ENCODE measurements at places on chromosomes 16 and 17.

- DNase-seq = no peak
Measured at GRCh38 chr17:8923762-8924161, 41.7 kb downstream of the PIK3R5 start.

GRCh38 chr17:32445074-32445415 lies 735 bp downstream of the PSMD11 start:
- DNase-seq = no peak

GRCh38 chr17:19447085-19447583 lies 36.1 kb downstream of the RNF112 start:
- DNase-seq = peak; percentile 89

- no peak for DNase-seq
Measured at GRCh38 chr16:68764862-68765261, 27.8 kb downstream of the CDH1 start.

- DNase-seq = no peak
Measured at GRCh38 chr16:75452464-75453190, 11.9 kb downstream of the TMEM170A start.

- no peak for DNase-seq
Measured at GRCh38 chr16:89911375-89911774, 7.3 kb upstream of the MC1R start.

GRCh38 chr16:13958474-13958873 lies 38.5 kb downstream of the ERCC4 start:
- no peak for DNase-seq

- DNase-seq = no peak
Measured at GRCh38 chr17:56289321-56289720, 136.0 kb downstream of the ANKFN1 start.

GRCh38 chr16:27323781-27324561 lies 10.2 kb downstream of the IL4R start:
- DNase-seq = no peak

DNA sequence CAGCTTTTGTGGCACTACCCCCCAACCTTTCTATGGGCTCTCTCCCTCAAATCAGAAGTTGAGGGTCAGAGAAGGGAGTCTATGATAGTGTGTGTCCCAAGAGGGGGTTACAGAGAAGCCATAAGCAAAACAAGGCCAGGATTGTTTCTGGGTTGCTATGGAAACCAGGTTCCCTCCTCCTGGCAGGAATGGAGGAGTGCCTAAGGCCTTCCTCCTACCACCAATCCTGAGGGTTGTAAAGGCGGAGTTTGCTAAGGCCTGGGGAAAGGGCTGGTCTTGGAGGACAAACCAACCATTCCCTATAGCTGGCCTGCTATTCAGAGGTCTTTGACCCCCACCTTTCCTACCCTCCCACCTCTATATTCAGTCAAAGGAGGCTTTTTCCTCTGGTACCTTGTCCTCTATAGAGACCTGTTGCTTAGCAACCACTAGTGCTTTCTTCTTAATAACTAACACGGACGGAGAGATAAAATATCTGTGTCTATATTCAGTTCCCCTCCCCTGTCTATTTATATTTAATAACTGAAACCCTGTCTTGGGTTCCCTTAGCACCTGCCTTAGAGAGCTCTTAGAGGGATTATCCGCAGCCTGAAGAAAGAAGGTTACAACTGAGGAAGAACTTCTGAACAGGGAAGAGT lies 43.4 kb downstream of the NEUROD2 start:
- DNase-seq = no peak

DNA sequence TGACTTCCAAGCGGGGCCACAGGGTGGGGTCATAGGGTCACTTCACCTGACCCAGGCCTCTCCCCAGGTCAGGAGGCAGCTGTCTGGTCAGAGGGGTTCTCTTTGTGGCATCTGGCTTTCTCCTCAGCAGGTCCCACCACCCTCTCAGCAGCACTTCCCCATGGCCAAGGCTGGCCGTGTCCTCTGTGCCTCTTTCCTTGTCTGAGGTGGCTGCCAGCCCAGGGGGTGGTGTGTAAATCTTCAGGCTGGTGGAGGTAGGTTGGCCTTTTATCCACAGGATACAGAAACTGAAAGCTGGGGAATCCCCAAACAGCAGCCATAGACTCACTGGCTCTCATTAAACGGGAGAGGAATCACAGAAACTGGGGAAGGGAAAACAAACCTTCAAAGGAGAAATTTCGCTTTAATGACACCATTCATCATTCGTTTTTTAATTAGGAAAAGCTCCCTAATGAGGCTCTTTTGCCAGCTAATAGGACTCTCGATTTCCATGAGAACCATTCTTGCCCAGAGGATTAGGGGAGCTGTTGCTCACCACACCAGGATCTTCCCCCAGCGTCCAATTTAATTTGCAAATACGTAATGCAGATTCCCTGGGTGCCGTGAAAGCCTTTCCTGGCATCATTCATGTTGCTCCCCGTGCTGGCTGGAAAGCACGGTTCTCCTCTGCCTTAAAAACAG lies 18.0 kb downstream of the C17orf75 start:
- peak; percentile 13 for DNase-seq

GRCh38 chr17:47663912-47664623 lies 14.3 kb downstream of the KPNB1 start:
- DNase-seq = peak; percentile 46

- no peak for DNase-seq
Measured at GRCh38 chr16:29806641-29807425, 504 bp downstream of the MAZ start.

DNA sequence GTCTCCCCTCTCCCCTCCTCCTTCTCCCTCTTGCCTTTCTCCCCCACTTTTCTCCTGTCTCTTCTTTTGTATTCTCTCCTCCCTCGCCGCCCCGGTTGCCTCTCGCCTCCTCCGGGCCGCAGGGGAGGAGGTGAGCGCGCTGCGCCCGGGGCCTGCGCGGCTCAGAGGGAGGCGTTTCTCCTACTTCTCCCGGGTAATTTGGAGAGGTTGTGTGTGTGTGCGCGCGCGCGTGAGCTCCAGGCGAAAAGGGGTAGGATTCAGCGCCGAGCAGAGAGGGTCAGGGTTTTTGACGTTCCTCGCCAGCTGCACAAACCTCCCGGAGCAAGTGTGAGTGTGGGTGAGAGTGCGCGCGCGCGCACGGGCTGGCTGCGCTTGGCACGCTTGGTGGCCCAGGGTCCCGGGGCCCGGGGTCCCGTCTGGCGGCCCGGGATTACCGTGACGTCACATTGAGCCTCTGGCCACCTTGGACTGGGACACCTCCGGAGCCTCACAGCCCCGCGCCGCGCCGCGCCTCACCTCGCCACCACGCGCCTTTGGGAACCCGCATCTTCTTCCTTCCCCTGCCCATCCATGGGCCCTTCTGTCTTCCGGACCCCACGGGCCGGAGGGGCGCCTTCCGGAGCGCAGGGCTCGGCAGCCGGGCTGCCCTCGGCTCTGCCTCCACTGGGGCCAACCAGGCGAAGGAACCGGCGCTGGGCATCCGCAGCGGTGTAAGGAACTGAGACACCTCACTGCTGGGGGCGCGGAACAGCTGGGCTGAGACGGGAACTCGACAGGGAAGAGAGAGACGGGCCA lies 479 bp downstream of the IRX6 start:
- DNase-seq = no peak

- peak; percentile 72 for DNase-seq
Measured at GRCh38 chr17:18247613-18248001, 10.9 kb downstream of the FLII start.

DNA sequence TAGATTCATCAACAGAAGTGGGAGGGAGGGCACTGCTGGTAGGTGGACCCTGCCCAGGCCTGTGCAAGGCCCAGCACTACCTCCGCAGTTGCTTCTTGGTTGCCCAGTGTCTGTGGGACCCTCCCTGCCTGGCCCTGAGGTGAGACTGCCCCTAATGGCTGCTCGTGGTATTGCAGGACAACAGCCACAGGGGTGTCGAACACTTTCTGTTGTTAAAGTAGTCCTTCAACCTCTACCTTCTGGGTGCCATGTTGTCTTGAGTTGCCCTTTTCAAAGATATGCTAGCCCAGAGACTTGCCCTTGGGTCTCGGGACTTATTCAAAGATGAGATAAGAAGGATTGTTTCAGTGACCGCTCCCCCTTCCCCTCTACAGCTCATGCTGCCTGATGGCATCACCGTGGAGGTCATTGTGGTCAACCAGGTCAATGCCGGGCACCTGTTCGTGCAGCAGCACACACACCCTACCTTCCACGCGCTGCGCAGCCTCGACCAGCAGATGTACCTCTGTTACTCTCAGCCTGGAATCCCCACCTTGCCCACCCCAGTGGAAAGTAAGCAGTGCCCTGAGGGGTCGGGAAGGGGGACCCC lies 29.1 kb downstream of the AKAP1 start:
- no peak for DNase-seq

- DNase-seq = no peak
Measured at GRCh38 chr16:72979974-72980373, 68.0 kb downstream of the ZFHX3 start.

DNA sequence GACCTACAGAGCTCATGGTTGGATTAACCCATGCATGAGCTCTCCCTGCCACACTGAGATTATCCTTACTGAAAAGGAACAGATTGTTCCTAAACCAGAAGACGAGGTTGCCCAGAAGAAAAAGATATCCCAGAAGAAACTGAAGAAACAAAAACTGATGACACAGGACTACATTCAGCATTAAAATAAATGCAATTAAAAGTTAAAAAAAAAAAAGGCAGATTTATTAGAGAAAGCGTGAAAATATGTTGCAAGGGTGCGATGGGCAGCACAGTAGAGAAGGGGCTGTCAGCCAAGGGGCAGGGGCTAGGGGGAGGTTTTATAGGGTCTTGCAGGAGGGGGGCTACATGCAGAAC lies 40.2 kb upstream of the BPTF start:
- DNase-seq = no peak

DNA sequence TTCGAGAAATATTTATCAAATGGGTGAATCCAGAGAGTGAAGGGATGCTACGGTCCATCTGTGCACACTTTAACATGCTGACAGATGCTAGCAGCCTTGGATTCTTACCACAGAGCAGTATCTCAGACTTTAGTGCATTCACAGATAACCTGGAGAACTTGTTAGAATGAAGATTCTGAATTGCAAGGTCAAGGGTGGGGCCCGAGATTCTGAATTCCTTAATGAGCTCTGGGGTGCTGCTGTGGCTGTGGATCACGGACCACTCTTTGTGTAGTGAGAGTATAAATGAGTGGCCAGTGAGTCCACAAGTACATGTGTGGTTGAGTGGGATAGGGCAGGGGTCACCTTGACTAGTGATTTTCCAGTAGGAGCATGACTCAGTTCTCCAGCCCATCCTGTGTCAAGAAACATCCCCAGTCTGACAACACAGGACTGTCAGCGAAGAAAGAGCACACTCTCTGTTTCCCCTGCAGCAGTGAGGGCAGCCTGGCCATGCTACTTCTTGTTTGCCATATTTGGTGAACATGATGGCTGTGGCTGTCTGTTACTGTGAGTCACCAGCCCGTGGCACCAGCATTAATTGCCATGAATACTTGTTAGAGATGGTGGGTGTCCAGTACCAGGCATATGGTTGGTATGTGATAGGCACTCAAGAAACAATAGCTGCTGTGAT lies 13.0 kb upstream of the SALL1 start:
- no peak for DNase-seq

DNA sequence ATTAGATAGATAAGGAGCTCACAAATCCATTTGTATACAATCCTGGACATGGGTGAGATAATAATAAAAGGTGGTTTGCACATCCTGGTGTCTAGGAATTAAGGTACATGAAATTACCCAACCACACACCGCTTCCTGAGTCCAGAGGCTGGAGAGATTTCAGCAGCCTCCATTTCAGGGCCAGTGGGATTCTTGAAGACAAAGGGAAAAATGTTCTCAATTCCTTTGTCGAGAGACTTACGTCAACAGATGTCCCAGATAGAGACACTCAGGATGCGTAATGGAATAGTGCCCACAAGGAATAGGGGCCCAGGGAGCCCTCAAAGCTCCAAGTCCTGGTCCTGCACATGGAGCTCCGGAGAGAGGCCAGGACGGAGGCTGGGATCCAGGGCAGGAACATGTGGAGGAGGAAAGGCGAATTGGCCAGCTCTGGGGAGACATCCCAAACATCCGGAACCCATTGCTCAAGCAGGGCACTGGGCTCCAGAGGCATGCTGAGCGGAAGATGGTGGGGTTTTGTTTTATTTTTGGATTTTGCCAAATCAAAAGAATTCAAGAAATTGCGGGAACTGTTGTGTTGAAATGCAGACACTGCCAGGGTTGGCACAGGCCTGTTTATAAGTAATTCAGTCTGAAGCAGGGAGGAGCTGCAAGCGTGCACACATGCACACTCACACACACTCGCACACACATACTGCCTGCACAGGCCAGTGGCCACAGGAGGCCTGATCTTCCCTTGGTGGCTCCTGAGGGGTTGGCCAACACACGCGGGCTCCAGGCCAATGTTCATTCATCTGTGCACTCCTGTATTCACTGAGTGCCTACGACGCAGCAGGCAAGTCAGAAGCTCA lies 97.2 kb downstream of the NOG start:
- DNase-seq = no peak

DNA sequence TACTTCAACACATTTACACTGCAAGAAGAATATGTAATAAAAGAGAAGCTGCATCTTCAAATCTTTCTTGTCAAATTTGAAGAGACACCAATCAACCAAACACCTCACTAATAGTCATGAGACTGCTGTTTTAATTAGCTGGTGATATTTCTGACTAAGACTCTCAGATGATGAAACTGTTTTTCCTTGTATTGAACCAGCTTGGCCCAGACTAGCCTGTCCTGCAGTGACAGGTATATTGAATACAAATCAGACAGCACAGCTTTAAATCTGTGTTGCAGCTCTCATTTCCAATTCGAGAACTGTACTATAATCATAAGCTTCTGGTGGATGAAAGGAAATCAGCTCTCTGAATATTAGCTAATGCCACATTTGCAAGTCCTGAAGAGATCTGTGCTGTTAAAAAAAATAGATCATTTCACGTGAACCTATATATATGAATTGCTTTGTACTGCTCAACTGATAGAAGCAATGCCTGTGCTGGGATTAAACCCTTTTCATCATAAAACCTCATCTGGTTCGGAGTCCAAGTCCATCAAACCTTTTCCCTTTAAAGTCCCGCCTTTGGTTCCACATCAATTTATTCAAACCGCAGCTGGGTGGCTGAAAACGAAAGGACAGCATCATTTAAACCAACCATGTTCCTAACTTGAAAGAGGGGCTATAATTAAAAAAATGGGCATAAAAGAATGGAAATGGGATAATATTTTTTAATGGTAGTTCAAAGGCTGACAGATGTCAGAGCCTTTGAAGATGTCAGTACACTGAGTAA lies 306.2 kb downstream of the CEP112 start:
- no peak for DNase-seq

GRCh38 chr16:49748322-49748721 lies 107.6 kb downstream of the ZNF423 start:
- DNase-seq = no peak
